ENCODE measurements at places on chromosomes 13 and 19.

GRCh38 chr13:95367309-95367843 lies 66.1 kb upstream of the ABCC4 start:
- no peak overlapping the region for H3K4me3 ChIP-seq
- H3K27me3 ChIP-seq = peaks cover 4% of the 10 kb centered on the region
- DNase-seq = no peak
- no peak overlapping the region for H3K27ac ChIP-seq

DNA sequence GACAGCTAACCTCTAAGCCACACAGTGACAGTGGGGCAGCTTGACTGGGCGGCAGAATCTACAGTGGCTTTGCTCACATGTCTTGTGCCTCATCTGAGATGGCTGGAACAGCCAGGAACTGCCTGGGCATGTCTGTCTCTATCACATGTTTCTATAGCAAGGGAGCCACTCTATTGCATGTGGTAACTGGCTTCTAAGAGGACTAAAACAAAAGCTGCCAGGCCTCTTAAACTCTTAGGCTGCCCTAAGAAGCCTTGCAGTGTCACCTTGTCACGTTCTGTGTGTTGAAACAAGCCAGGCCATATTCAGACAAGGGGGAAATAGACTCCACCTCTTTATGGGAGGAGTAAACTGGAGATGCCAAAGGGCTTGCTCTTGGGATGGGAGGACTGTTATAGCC lies 122.9 kb upstream of the MAB21L1 start:
- no peaks in the 10 kb centered on the region for H3K36me3 ChIP-seq
- no peak overlapping the region for H3K4me3 ChIP-seq
- H3K27me3 ChIP-seq = no peaks in the 10 kb centered on the region
- DNase-seq = no peak
- no peaks in the 10 kb centered on the region for H3K4me1 ChIP-seq
- peak overlapping the region; percentile 26 for H3K27ac ChIP-seq

- no peaks in the 10 kb centered on the region for H3K36me3 ChIP-seq
- H3K27me3 ChIP-seq = no peaks in the 10 kb centered on the region
- peaks cover 16% of the 10 kb centered on the region for H3K4me1 ChIP-seq
- H3K4me3 ChIP-seq = peak overlapping the region; percentile 18
- H3K27ac ChIP-seq = no peak overlapping the region
Observed at GRCh38 chr19:48415395-48415794, 21.9 kb downstream of the GRIN2D start.

DNA sequence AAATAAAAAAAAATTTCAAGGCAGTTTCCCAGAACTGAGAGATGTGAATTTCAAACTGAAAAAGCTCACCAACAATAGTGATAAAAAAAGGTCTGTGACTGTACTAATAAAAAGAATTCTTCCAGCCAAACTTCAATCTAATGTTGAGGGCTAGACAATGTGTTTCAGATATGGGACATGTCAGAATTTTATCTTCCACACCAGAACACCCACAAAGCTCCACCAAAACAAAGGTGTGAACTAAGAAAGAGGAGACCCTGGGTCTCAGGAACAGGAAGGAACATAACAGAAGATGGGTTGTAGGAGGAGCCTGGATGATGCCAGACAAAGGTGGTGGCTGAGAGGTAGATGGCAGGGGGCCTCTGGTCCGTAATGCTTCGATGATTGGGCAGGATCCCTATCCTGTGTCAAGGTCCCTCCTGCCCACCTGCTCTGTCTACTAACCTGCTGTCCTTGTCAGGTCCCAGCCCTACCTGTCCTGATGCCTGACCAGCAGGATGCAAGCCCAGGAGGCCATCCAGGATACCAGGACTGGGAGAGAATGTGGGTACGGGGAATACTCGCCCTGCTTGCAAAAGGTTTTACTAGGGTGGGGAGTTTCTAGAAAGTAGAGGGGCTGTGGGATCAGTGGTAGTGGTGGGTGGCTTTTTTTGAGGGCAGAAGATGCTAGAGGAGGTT lies 4.5 kb downstream of the MZF1 start:
- H3K4me3 ChIP-seq = no peak overlapping the region
- H3K27ac ChIP-seq = no peak overlapping the region
- H3K27me3 ChIP-seq = no peaks in the 10 kb centered on the region
- peaks cover 11% of the 10 kb centered on the region for H3K4me1 ChIP-seq

GRCh38 chr13:112638157-112638750 lies 50.3 kb upstream of the TUBGCP3 start:
- H3K36me3 ChIP-seq = no peaks in the 10 kb centered on the region
- H3K27me3 ChIP-seq = no peaks in the 10 kb centered on the region
- no peak overlapping the region for H3K27ac ChIP-seq
- H3K4me3 ChIP-seq = no peak overlapping the region
- no peaks in the 10 kb centered on the region for H3K4me1 ChIP-seq
- DNase-seq = no peak

All from tibial artery (tissue), 4 donors.